ENCODE measurements at places on chromosomes 5 and 9.
A peak's percentile ranks its signal among the peaks of the same experiment; 100 is the strongest.

- DNase-seq, result no peak
Observed at GRCh38 chr5:135372654-135373381, 26.2 kb downstream of the MACROH2A1 start.

GRCh38 chr9:35906923-35907699 lies 1.1 kb downstream of the HRCT1 start:
- no peak for DNase-seq

- no peak for DNase-seq
Observed at GRCh38 chr5:2203774-2204173, 321.0 kb upstream of the IRX4 start.

- DNase-seq, result no peak
Observed at GRCh38 chr5:34529581-34530331, 126.4 kb upstream of the RAI14 start.

- no peak for DNase-seq
Observed at GRCh38 chr5:31442058-31442745, 89.7 kb downstream of the DROSHA start.

DNA sequence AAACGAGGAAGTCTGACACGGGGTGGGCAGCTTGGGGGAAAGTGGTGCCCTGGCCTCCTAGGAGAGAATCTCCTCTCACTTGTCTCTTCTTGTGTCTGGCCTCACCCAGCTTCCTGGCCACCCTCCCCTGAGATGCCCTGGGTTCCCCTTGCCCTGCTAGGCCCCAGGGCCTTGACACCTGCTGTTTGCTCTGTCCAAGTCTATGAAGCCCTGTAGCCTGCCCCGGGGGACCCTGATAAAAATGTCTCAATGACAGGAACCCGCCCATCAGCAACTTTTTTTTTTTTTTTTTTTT lies 35.0 kb upstream of the SUSD3 start:
- no peak for DNase-seq

DNA sequence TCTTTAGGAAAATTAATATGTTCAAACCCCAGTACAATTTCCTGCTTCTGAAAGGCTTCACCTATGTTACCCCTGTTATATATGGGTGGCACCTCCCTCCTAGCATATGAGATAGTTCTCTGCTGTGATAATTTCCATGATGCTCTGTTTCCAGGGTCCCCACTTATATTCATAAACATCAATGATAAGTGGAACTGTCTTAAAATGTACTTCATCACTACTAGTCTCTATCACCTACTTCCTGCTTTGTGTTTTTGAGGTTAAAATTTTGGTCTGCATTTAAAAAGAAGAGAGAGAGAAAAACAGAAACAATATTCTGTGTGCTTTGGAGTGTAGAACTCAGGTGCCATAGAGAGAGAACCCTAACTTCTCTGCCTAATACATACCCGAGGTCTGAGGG lies 234.7 kb downstream of the HTR1A start:
- DNase-seq, result no peak

DNA sequence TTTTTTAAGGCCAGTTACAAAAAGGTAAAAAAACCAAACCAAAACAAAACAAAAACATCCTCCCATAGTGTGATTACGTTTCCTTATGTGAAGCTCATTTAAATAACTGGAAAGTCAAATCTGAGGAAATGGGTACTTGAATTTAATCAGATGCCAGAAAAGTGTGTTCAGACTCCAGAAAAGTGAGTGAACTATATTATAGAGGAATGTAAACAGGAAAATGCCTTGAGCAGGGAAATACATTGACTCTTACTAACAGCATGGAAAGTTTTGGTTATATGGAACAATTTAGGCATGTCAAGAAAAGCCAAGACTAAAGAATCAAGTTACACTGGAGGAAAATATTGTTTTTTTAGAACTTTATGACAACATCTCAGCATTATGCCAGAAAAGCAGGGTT lies 37.8 kb upstream of the RNF20 start:
- no peak for DNase-seq

- DNase-seq, result no peak
Observed at GRCh38 chr5:3837506-3837905, 241.9 kb downstream of the IRX1 start.

DNA sequence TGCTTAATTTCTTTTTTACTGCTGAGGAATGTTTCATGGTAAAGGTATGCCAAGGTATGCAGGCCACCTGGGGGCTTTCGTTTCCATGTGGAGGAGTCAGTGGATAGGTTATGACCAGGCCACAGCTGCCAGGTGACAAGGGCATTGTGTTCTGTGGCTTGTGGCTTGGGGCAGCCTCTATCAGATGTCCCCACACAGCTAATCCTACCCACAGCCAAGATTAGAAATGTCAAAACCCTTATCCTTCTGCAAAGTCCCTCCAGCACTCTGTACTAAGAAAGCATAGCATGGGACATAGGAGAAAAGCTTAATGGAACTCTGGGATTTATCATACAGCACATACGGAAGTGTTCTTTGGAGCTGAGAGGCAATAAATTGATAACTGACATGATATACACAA lies 171.2 kb upstream of the S1PR3 start:
- DNase-seq, result no peak

- no peak for DNase-seq
Observed at GRCh38 chr9:18018661-18019060, 439.8 kb downstream of the SH3GL2 start.

DNA sequence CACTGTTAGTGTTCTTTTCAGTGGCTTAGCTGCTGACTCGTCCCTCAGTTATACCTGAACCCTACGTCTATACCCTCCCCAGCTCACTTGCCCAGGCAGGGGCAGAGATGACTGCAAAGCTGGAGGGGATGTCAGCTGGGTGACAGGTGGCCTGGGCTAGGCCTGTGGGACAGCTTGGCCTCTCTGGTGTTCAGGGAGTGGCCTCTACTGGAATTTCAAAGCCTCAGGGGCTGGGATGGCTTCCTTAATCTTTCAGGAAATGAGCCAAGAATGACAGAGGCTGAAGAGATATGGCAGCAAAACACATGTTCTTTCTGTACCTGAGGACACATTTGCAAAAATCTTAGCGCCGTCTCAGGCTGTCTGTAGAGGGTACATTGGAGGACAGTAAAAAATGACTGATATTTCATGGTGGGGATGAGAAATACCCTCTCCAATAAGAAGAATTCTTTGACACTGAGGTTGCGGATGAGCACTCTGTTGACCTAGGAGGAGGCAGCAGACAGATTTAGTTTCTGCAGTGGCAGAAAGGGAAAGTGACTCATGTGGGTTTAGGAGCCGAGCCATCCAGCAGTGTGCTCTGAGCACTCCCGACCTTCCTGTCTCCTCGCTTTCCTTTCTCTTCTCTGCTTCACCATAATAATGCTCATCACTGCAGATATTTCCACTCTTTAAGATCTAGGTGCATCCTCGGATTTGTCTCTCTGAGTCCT lies 54.4 kb downstream of the ENTREP1 start:
- no peak for DNase-seq

- DNase-seq, result no peak
Observed at GRCh38 chr9:26165426-26165825, 487.2 kb upstream of the TUSC1 start.

- no peak for DNase-seq
Observed at GRCh38 chr9:34001298-34001697, 47.4 kb downstream of the UBAP2 start.

- DNase-seq, result no peak
Observed at GRCh38 chr5:15601853-15602252, 101.9 kb downstream of the FBXL7 start.

GRCh38 chr5:95114305-95114704 lies 170.6 kb downstream of the MCTP1 start:
- DNase-seq, result no peak

DNA sequence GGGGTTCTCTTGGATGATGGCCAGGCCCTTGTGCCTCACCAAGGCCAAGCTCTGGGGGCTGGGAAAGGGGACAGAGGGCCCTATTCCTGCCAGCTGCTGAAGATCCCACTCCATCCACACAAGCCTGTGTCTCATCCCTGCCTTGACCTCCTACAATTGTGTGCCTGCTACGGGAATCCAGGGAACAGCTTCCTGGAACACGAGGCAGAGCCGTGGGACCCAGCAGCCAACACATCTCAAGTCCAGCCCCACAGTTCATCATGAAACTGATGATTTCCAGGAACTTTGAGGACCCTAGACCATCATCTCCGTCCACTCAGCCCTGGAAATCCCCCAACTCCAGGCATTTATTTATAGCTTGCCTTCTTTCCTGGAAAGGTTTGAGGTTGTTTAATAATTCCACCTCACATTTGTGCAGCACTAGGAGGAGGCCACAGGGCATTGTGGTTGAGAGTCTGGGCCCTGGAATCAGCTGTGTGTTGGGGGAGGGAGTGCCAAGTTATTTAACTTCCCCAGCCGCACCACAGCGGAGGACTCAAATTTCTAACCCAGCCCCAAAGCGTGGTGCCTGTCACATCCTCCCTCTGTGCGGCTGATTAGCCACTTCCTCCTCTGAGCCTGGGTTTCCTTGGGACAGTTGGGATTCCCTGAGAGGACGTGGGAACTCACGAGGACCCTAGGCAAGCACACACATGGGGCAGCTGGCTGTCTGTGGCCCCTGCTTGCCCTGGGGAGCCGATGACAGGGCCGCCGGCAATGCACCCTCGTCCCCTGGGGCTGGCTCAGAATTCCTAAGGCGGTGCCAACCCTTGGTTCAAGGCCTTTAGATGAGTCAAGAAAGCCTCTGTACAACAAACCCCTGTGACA lies 58.2 kb upstream of the GGTA1 start:
- DNase-seq, result no peak

GRCh38 chr5:9785751-9786150 lies 155.6 kb upstream of the TAS2R1 start:
- DNase-seq, result no peak

DNA sequence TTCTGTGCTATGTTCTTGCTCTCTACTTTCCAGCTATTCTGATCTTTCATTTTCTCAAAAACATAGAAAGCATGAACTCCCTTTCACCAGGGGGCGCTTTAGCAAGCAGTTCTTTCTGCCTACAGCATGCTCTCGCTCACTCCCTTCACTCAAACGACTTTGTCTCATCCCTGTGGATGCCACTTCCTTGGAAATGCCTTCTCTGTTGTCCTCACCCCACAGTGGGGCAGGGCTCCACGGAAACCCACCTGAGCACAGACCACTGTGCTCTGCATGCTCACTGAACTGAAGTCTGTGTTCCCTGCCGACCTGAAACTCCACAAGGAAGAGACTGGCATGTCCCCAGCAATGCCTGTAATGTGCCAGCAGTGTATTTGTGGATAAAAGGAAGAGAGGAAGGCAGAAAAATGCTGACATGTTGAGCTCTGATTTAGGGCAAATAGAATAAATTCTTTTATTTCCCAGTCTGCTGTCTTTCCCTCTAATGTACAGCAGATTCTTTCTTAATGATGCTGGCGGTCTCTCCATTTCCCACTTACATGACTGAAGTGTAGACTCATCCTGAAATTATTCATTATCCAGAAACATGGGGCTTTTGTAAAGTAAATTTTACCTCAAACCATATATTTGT lies 4.9 kb upstream of the ROR2 start:
- no peak for DNase-seq

DNA sequence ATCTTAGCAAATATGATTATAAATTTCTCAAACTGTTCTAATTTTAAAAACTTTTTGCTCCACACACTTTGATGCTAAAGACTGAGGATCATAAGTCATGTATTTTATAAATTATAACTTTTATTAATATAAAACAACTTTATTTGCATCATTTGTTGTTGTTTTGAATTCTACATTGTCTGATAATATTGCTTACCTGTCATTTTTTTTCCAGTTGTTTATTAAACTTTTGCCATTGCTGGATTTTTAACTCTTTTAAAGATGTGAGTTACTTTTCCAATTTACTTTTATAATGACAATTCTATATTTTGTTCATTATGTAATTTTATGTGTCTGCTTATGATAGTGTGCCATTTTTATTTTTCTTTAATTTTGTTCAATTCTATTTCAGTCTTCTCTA lies 2071.2 kb upstream of the C9orf72 start:
- DNase-seq, result no peak

DNA sequence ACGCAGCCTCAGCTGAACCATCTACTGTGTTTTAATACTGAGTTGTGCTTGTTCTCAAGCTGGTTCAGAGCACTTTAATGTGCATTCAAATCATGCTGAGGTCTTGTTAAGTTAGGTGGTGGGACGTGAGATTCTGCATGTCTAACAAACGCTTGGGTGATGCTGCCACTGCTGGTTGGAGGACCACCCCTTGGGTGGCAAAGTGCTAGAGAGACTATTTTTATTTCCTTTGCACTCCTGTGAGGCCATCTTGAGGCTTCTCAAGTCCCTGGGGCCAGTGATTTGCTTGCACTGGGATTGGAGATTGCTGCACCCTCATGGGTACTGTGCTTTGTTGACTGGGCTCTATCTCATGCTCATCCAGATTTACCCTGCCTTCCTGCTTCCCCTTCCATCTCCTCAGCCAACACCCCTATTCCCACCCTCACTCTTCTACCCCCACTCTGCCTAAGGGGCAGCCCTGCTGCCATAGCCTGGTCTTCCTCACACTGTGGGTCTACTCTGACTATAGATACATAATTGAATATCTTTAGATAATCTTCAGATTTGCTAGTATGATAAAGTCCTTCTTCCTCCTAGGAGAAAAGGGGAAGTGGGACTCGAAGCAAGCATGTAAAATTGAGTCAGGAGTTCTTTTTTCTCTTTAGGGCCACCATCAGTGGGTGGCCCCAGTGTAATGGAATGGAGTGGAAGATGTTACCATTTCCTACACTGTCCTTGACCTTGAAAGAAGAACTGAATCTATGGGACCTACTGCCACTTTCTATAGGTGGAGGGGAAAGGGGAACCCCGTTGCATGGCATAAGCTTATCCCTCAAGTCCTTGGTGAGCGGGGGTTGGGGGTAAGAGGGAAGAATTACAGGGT lies 45.1 kb upstream of the SUB1 start:
- peak; percentile 23 for DNase-seq

DNA sequence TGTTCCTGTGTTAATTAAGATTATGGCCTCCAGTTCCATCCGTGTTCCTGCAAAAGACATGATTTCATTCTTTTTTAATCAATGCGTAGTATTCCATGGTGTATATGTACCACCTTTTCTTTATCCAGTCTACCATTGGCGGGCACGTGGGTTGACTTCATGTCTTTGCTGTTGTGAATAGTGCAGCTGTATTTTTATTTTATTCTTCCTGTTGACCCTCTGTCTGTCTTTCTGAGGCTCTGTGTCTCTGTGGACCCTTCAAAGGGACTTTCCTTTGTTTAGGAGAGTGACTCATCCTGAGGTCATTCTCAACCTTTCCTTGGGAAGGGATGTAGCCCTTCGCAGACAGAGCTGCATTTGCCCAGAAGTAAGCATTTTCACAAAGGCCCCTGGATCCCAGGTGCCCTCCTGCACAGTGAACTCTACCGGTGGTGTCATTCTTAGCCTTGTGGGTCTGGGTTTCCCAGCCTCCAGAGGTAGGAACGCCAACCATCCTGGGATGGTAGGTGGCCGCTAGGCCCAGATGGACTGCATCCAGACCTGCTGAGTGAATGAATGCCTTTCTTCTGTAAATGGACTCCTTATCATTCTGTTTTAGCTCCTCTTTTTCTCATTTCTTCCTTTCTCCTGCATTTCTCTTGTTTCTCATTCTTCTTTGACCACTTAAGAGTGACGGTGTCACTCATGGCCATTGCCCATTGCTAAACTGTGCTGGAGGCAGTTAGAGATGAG lies 22.4 kb downstream of the TRIO start:
- no peak for DNase-seq

- no peak for DNase-seq
Observed at GRCh38 chr9:131273856-131274673, 2.2 kb downstream of the FAM78A start.
